NCI-H1092 (cell line): ENCODE measurements at places on chromosomes 5 and 9.

DNA sequence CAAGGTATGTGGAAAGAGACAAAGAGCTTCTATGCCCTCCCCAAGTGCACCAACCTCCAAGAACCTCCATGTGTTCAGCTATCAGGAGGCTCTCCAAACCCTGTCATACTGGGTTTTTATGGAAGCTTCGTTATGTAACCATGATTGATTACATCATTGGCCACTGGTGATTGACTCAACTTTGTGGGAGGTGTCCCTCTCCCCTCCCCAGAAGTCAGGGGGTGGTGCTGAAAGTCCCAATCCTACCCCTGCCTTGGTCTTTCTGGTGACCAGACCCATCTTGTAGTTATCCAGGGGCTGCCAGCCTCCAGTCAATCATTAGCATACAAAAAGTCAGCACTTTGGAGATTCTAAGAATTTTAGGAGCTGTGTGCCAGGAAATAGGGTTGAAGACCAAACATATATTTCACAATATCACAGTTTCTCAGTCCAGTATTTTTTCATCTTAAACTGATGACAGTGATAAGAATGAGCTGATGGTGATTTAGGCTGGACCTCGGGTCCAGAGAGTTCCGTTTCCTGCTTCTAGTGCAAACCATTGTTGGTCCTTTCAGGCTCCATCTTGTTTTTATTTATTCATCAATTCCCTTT lies 27.3 kb upstream of the FANCC start:
- DNase-seq = no peak

- peak; percentile 63 for DNase-seq
Measured at GRCh38 chr5:26700759-26701384, 337.5 kb downstream of the CDH9 start.

DNA sequence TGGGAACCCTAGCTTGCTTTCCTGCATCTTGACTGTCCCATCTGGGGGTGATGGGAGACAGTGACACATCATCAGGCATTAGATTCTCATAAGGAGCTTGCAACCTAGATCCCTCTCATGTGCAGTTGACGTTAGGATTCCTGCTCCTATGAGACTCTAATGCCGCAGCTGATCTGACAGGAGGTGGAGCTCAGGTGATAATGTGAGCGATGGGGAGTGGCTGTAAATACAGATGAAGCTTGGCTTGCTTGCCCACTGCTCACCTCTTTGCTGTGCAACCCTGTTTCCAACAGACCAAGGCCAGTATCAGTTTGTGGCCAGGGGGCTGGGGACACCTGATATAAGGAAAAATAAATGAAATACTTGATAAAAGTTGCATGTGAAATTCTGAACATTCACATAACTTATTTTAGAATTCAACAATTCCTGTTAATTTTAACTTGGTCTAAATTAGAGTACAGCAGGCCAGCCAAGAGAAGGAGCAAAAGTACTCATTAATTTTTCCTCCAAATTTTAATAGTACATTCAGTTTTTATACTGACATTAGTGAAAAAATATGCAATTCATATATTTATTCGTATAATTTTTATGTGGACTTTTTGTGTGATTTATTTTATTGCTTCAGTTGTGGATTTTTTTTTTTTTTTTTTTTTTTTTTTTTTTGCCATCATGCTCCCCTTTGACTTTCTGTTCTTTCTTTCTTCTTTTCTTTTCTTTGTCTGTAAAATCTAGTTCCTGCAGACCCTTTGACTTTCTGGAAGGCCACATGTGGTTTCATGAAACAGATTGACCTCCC lies 11.4 kb downstream of the PAM start:
- DNase-seq = no peak

DNA sequence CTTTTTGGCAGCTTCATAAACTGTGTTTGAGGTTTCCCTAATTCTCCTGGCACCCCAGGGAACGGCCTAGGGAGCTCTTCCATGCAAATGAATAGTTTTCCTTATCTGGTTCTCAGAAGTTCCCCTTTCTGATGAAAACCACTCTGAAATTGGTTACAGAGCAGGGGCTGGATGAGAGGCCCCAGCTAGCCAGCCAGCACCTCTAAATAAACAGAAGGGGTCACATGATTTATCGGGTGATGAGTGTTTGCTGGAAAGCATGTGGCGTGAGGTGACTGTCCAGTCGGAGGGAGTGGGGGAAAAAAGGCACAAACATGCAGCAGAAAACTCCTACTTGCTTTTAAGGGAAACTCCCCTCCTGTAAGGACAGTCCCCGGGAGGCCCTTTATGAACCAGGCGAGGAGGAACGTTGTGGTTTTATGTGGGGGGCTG lies 261.2 kb upstream of the ANKRD55 start:
- no peak for DNase-seq

GRCh38 chr9:111150181-111150580 lies 111.9 kb upstream of the LPAR1 start:
- no peak for DNase-seq

DNA sequence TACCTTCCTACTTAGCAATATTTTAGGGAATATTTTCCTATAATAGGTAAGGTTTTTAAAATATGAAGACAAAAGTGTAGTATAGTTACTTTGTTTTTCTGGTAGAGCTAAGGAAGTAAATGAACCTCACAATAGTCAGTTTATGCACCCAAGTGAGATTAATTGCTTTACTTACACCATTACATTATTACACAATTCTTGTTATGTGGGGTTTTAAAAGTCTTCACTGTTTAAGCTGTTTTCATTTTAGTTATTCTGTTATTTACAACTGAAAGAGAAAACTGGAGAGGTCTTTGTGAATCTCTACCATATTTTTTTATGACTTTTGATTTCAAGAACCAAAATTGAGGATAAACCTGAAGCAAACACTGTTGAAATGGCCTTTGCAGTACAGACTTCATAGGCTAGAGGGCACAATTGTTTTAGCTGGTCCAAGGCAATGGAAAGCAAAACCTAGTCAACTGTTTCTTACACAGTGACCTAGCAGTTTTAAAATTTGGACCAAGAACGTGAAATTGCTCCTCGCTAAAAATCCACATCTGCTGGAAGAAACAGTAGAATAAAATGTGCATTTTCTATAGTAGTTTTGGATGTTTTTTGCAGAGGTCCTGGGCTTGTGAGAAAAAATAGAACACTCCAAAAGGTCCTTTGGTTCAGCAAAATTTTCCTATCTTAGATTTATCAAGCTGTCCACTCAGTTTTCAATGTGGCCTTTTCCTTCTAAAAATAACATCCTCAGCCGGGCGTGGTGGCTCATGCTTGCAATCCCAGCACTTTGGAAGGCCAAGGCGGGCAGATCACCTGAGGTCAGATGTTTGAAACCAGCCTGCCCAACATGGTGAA lies 66.4 kb upstream of the FER start:
- peak; percentile 1 for DNase-seq

- DNase-seq = no peak
Measured at GRCh38 chr9:110691002-110691549, 22.5 kb downstream of the MUSK start.

GRCh38 chr9:127336506-127337352 lies 60.2 kb upstream of the SLC2A8 start:
- DNase-seq = no peak

GRCh38 chr5:154411338-154411737 lies 34.5 kb upstream of the SAP30L start:
- no peak for DNase-seq
